ENCODE measurements at places on chromosomes 7 and 10. TPM values are rescaled to one million over a fixed set of nuclear protein-coding genes. Genes with fewer than 3 reads are reported as not detected.

The GRID1 gene
- not detected for total RNA-seq

The MASTL gene
- 8.2 TPM for total RNA-seq

The SLC13A1 gene
- not detected for total RNA-seq

The MRLN gene
- total RNA-seq, result not detected

The C10orf143 gene
- total RNA-seq, result 1.6 TPM

The ITPRID1 gene
- total RNA-seq, result not detected

The MEPCE gene
- total RNA-seq, result 43.3 TPM

The PDK4 gene
- total RNA-seq, result 10.0 TPM
